ENCODE measurements at places on chromosomes 12 and 14.
A peak's percentile ranks its signal among the peaks of the same experiment; 100 is the strongest.

DNA sequence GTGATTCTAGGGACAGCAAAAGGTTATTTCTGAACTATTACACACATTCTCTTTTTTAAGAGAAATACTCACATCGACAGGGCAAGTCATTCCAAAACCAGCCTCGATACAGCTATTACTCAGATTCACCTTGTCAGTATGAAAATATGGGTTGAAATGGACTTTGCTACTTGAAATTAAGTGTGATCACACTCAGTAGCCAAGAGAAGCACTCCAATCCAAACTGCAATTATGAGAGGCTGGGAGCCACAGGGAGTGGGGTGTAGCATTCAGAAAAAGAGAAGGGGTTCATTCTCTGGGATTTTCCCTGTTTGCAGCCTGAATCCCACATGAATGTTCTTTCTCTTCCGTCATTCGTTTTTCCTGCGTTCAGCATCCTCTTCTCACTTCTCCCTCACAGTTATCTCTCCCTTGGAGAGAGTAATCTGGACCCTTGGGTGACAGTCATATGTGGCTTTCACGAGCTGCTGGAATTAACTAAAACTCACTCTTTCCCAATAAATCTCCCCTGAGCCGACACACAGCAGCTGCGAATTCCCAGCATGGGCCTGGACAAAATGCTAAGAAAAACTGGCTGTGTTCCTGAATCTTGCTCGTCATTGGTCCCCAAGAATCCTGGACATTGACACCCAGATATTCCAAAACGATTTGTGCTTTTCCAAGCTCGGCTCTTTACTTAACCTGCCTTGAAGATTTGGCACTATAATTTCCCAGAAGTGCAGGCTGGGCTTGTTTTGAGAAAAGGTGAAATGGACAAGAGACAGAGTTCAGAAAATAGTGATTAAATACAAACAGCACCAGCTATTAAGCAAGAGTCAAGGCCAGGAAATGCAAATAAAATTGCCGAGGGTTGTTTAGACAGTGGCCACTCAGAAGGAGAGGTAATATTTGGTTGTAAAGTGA, 199.5 kb upstream of the PLEKHG7 start:
- no peak for DNase-seq

DNA sequence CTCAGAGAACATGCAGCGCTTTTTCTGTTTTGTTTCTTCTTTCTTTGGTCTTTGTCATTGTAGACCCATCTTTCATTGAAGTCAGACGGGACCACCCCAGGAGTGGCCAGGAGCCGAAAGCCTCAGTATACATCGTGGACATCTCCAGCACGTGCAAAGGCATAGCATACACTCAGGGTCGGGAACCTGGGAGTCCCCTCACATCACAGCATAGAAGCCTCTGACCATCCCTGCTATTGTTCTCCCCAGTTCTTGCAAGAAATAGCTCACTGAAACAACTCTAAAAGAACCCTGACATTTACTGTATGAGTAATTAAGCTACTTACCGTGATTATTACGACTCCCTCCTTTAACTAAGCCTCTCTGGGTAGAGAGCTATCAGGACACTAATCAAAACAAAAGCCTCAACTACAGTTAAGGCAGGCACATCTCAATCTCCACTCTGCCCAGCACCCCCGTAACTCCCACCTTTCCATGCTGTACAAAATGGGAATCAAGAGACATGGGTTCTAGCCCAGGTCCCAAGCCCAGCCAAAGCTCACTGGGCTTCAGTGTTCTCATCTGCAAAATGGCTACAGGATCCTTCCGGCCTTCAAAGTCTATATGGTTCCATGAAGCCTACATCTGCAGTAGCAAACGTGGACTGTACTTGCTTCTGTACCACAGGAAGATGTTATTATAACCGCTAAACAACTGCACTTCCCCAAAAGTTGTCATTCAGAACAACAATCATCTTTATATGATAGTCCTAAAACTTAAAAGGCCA, 6.7 kb downstream of the CCDC88C start:
- no peak for DNase-seq

GRCh38 chr14:85315733-85316290, 214.1 kb upstream of the FLRT2 start:
- DNase-seq: no peak

GRCh38 chr12:29782285-29782870, 1.4 kb downstream of the TMTC1 start:
- DNase-seq: peak; percentile 68

GRCh38 chr12:99267038-99267437, 380.5 kb upstream of the GARIN6 start:
- no peak for DNase-seq

- DNase-seq: no peak
These were observed 155.6 kb downstream of the SLC6A15 start for GRCh38 chr12:84756961-84757360.

GRCh38 chr14:43540948-43541347, 966.1 kb downstream of the FSCB start:
- peak; percentile 19 for DNase-seq

DNA sequence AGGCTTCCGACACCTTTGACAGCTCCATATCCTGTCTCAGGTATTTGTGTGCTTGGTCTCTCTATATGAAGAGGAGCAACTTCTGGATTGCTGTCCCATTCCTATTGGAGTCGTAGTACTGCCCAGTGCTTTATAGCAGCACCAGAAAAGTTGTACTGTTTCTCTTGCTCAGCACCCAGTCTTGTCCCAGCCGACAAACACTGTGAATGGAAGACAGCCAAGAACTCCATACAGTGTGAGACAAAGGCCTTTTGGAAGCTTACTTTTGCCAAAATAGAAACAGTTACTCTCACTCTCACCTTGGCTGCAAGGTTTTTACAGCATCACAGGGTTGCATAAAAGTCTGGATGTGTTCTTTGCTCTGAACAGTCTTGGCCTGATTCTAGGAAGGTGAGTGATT, 105.3 kb downstream of the TGFB3 start:
- no peak for DNase-seq

GRCh38 chr12:9948606-9949296, 16.6 kb upstream of the CLEC2A start:
- DNase-seq: peak; percentile 26

GRCh38 chr12:94128280-94128679, 20.1 kb upstream of the PLXNC1 start:
- peak; percentile 27 for DNase-seq

DNA sequence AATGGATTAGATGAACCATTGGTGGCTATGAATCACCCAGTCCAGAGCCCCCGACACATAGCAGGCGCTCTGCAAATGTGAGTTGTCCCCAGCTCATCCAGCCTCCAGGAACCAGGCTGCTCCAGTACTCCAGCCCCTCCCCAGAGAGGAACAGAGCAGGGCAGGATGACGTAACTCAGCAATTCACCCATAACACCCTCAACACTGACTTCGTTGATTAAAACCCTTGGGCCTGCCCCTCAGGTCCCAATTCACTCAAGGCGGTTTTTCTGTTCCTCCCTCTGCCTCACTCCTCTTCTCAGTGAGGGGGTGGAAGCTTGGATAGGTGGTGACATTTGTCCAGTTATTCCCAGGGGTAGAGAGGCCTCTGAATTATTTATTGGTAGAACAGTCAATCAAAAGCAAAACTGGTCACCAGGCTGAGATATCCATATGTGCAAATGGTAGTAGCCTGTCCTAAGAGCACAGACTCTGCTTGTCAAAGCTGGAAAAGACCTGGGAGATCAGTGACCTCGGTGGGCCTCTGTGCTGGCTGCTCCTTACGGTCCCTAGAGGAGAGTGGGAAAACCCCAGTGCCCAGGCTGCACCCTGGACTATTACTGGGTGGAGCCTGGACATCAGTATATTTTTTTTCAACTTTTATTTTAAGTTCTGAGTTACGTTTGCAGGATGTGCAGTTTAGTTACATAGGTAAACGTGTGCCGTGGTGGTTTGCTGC, 97.0 kb downstream of the CMKLR1 start:
- peak; percentile 42 for DNase-seq

- DNase-seq: no peak
These were observed 364.5 kb upstream of the DIO2 start for GRCh38 chr14:80575763-80576162.

DNA sequence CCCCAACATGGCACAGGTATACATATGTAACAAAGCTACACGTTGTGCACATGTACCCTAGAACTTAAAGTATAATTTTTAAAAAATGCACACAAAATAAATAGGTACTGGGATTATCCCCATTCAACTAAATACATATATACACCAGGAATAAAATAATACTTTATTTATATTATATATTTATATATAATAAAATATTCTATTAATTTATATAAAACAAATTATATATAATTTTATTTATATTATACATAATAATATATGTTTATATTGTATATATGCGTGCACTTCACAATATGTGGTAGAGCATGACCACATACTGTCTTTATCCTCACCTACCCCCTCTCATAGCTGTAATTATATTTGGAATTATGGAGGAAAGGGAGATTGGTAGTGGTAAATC, 119.1 kb upstream of the TMEM260 start:
- no peak for DNase-seq

DNA sequence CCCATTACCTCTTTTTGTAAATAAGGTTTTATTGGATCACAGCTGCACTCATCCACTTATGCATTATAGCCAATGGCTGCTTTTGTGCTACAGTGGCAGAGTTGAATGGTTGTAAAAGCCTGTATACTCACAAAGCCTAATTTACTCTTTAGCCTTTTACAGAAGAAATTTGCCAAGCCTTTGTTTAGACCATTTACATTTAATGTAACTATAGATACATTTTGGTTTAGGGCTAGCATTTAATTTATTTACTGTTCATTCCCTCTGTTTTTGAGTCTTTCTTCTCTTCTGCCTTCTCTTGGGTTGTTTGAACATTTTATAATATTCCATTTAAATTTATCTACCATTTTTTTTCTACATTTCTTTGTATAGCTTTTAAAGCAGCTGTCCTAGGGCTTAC, 217.1 kb upstream of the AMIGO2 start:
- no peak for DNase-seq

DNA sequence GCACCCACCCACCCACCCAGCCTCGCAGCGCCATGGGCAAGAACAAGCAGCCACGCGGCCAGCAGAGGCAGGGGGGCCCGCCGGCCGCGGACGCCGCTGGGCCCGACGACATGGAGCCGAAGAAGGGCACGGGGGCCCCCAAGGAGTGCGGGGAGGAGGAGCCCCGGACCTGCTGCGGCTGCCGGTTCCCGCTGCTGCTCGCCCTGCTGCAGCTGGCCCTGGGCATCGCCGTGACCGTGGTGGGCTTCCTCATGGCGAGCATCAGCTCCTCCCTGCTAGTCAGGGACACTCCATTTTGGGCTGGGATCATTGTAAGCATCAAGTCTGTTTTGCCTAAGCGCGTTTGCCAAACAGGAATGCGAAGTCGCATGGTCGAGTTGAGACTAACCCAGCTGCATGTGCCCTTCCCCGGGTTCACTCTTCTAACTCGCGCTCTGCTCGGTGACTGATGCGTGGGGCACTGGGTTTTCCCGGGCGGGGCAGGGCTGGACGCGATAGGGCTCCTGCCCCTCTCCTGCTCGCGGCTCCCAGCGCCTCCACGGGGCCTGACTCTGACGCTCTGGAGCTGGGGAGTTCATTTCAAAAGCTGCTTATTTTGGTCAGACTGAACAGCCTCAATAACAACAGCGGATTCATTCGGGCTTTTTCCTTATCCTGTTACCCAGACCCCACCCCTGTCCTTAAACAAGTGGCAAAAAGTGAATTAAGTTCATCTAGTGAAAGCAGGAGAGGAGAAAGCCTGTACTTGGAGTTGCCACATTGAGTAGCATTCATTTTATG, 458 bp downstream of the SSPN start:
- peak; percentile 79 for DNase-seq

DNA sequence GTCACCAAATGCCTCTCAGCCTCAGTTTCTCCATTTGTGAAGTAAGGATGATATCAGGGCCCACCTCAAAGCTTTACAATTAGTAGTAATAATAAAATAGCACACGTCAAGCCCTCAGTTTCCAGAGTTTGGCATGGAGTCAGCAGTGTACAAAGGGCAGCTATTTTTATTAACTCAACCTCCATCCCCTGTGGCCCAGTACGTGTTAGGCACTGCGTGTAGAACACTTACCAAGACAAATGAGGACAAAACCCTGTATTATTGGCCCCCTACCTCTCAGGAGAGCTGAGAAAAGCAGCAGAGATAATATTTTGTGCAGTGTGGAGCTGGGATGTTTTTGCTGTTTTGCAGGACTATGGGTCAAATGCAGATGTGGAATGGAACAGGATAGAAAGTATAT, 280.8 kb downstream of the C12orf75 start:
- no peak for DNase-seq

GRCh38 chr12:64946132-64946829, 121.8 kb downstream of the TBC1D30 start:
- DNase-seq: no peak

DNA sequence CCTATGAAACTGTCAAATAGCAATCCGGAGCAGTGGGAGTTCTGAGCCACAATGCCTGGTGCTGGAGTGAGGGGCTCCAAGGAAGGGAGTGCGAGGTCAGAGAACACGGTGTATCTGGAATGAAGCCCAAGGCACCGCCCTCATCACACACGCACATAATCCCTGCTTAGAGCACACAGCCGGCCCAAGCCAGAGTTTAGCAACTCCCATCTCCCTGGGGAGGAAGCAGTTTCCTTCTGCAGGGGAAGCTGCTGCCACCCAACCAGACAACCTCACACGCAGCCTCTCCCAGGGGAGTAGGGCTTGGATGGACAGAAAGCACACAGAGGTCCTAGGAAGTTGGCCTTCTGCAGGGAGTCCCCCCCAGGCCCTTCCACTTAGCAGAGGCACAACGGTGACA, 31.3 kb downstream of the ACTN1 start:
- peak; percentile 99 for DNase-seq

DNA sequence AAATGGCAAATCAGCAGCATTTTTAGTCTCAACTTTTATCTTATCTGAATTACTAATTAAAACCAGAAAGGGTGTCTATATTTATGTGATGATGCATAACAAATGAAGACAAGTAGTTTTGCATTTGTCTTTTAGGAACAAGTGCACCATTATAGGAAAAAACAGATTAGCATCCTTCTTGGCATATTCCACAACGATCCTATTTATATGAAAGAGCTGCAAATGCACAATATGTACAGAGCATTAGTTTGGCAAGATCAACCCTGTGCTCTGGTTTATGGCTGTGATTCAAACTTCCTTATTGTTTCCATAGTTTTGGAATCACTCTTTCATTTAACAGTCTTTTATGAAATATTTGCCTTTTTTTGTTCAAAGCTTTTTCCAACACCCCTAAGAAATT, 486.8 kb downstream of the KCNH5 start:
- DNase-seq: no peak

DNA sequence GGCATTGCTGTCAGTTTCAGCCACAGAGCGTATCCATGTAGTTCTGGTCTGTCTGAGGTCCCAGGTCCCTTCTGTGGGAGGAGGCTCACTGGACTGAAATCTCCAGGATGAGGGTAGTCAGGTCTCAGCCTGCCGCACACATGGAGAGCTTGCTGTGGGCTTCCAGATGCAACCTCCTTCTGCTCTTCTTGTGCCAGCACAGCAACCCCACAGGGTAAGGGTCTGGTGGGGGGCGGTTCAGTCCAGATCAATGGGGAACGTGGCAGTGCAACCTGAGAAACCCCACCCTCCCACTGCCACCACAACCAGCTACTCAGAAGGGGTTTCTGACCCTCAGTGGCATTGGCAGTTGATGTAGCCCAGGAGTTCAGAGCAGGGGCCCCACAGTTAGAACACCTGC, 61.2 kb downstream of the BEGAIN start:
- DNase-seq: no peak
